ENCODE measurements at places on chromosomes 6 and 20.

GRCh38 chr6:101445527-101445926, 52.0 kb downstream of the GRIK2 start:
- DNase-seq: no peak

DNA sequence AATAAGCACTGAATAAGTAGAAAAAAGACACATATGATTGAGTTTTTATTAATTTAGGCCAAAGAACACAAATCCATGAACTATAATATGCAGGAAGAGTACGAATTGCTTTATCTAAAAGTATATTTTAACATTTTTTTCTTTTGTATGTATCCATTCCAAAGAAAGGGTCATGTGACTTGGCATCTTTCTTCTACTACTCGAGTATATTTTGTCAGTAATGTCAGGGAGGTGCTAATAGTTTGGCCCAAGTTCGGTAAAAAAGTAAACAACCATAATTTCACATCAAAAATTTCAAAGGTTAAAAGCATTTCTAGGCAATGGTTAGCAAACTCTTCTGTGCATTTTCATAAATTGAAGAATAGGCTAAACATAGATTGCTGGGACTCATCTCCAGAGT, 18.7 kb downstream of the DEFB110 start:
- no peak for DNase-seq

GRCh38 chr20:10300582-10301446, 82.2 kb downstream of the SNAP25 start:
- DNase-seq: no peak

GRCh38 chr20:11976966-11977365, 59.3 kb downstream of the BTBD3 start:
- DNase-seq: no peak

- no peak for DNase-seq
These were observed 12.9 kb upstream of the ADTRP start for GRCh38 chr6:11791354-11792107.

Data from stimulated activated CD4-positive, alpha-beta T cell treated with anti-CD3 and anti-CD28 coated beads, Interleukin-2, amount 100 ng/mL, for 48 hours (primary cell).